Activated T-cell treated with anti-CD3 and anti-CD28 coated beads, Interleukin-2, amount 50 U/mL, for 72 hours (primary cell): ENCODE measurements at places on chromosomes 3 and 15. TPM values are rescaled to one million over a fixed set of nuclear protein-coding genes. Genes with fewer than 3 reads are reported as not detected.

Gene GPR27
- 2.5 TPM for total RNA-seq

Gene PP2D1
- not detected for total RNA-seq

Gene CHAC1
- total RNA-seq = 77.8 TPM

Gene OIP5
- 15.3 TPM for total RNA-seq

Gene RETNLB
- total RNA-seq = not detected

Gene SLC6A1
- total RNA-seq = not detected

Gene NMB
- total RNA-seq = 4.0 TPM

Gene PLSCR4
- total RNA-seq = not detected

Gene KIAA1143
- 28.4 TPM for total RNA-seq

Gene RNF168
- total RNA-seq = 37.7 TPM

Gene CNTN6
- total RNA-seq = not detected

Gene ECE2
- not detected for total RNA-seq

Gene GALNT15
- not detected for total RNA-seq

Gene SCN11A
- 0.44 TPM for total RNA-seq

Gene GOLGA6B
- not detected for total RNA-seq

Gene PDCD7
- 47.4 TPM for total RNA-seq

Gene HIGD2B
- total RNA-seq = 0.30 TPM

Gene PHC3
- total RNA-seq = 71.1 TPM

Gene P2RY1
- total RNA-seq = 1.7 TPM

Gene IMPG2
- 0.82 TPM for total RNA-seq

Gene RPL39L
- total RNA-seq = 32.0 TPM

Gene MKRN3
- total RNA-seq = 2.0 TPM

Gene PLCH1
- total RNA-seq = 0.14 TPM

Gene NEK11
- total RNA-seq = 2.7 TPM

Gene SLC22A13
- 1.0 TPM for total RNA-seq

Gene GASK1A
- not detected for total RNA-seq

Gene SH2D7
- total RNA-seq = not detected

Gene TRPM1
- total RNA-seq = not detected

Gene EPHA6
- not detected for total RNA-seq

Gene FOXB1
- total RNA-seq = 6.0 TPM

Gene CRYGS
- 7.1 TPM for total RNA-seq

Gene TMCO5A
- total RNA-seq = not detected

Gene OR5K2
- not detected for total RNA-seq

Gene SPTSSB
- total RNA-seq = not detected

Gene LINGO1
- not detected for total RNA-seq

Gene EIF4E3
- 70.1 TPM for total RNA-seq

Gene CFAP100
- total RNA-seq = not detected

Gene TSEN2
- total RNA-seq = 11.8 TPM

Gene PLA2G4D
- total RNA-seq = not detected

Gene TNNC1
- 14.4 TPM for total RNA-seq

Gene FGF7
- total RNA-seq = not detected

Gene AADACL2
- not detected for total RNA-seq

Gene LRTM1
- total RNA-seq = not detected

Gene GRM2
- 0.48 TPM for total RNA-seq

Gene GRAMD2A
- total RNA-seq = 0.07 TPM

Gene ATRIP
- total RNA-seq = 15.6 TPM

Gene SSR3
- 189 TPM for total RNA-seq

Gene HRH1
- total RNA-seq = 4.6 TPM

Gene CCDC54
- not detected for total RNA-seq

Gene ADCY5
- not detected for total RNA-seq
